ENCODE measurements at places on chromosomes 5 and 9.

DNA sequence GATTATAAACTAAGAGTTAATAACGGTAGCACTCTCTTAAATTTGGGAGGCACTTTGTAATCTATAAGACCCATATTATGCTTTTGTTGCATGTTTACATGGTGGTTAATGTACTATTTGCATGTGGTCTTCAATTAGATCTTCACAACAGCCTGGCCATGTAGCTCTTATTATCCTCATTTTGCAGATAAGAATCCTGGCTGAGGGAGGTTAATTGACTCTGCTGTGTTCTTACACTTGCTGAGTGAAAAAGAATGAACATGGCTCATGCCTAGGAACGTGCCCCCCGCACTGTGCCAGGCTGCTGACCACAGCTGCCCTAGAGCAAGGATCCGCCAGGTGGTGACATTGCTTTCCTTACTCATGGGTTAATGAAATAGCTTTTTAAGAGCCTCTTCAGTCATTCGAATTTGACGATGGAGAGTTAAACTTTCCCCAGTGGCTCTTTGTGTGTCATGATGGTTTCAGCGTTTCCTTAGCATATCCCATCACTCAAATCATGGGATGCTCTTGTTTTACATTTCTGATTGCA, 97.9 kb downstream of the CDH6 start:
- DNase-seq: no peak

DNA sequence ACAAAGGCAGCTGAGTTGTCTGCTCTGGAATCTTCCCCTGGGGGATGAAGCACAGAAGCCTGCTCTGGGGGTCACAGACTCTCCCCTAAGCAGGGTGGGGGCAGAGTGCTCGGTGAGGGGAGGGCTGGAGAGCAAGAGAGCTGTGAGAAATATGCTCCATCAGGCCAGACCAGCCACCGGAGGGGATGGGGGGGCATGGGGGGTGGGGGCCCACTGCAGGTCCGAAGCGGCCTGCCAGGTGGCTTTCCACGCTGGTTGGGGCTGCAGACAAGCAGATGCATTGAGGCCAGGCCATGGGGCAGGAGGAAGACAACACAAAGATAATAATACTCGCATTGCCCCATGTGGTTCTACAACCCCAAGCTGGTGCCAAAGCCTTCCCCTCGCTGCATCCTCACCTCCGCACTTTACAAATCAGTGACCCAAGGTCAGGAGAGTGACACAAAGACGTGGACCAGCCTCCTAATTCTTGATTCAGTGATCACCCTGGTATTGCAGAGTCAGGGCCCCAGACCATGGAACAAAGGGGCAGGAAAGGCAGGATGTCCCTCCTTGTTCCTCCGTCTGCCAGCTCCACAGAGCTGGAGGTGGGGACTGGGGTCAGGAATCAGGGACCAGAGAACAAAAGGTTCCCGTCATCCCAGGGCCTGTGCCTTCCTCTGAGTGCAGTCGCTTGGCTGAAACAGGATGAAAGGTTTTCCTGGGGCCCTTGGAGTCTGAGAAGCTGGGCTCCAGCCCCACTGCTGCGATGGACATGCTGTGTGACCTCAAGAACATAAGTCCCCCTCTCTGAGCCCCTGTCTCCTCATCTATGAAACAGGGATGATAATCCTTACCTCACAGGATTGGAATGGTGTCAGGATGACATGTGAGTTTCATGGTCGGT, 37.2 kb upstream of the GABRP start:
- no peak for DNase-seq

- DNase-seq: peak; percentile 18
Measured at GRCh38 chr5:178778919-178779318, 48.5 kb upstream of the ZNF354A start.

DNA sequence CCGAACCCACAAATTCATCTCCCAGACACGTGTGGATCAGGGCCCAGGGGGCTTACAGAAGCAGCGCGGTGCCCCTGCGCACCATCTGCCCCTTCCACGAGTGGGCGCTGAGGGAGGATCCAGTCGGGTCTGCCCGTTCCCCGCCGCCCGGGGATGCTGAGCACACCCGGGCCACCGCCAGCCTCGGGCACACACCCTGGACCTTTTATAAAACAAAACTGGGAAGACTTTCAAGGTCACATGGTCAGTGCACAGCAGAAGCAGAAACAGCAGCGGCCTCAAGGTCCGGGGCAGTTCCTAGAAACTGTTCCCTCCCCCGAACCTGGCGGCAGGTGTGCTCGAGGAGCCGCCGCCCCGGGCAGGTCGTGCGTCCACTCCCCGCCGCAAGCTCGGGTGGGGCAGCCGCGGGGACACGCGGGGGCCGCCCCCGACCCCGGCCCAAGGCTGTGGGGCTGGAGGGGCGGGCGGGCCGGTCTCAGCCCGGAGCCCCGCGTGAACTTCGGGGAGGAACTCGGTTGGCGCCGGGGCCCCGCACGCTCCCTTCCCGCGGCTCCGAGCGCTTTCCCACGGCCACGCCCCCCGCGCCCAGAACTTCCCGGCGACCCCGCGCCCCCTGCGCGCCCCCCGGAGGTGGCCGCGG, 633 bp upstream of the PPP1R26 start:
- peak; percentile 50 for DNase-seq

DNA sequence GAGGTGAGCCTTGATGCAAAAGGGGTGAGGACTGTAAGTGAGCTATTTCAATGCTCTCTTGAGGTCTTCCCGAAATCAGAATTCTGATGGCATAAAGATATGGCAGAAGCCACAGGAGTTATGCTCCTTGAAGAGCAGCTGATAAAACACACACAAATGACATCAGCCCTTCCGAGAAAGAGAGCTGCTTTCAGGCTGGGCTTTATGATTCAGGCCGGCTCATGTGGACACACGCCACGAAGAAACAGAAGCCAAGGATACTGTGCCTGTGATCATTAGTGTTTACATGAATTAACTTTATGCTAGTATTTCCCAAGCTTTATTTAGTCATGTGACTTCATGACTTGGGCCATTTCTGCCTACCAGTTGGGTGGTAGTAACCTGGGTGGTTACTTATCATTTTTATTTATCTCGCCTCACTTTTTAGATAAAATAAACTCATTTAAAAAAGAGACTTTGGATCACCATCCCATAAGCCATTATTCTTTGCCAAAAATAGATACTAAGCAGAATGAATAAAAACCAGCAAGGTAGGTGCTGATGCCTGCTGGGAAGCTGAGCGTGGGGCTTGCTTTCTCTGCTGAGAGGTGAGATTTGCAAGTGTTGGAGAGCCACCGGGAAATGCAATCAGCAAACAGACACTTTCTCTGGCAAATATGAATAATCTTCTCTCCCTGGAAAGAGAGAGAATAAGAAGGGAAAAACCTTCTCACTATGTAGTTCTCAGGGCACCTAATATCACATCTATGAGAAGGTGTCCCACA, 73.0 kb upstream of the SLC25A51 start:
- DNase-seq: peak; percentile 7

DNA sequence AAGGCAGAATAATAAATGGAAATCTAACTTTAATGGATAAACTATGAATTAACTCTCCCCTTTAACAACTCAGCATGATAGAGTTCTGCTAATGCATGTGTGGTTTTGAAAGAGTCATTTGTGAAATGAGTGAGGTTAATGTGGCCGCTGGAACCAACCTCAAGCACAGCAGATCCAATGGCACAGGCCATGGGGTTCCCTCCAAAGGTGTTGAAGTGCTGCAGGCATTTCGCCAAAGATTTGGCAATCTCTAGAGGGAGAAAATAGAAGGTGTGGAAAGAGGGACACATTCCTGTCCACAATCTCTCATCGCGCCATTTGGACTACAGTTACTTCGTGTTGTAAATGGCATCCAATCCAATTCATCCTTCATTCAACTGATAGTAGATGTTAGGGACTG, 35.0 kb downstream of the AGXT2 start:
- no peak for DNase-seq

- no peak for DNase-seq
Measured at GRCh38 chr9:5543875-5544702, 33.8 kb downstream of the PDCD1LG2 start.

DNA sequence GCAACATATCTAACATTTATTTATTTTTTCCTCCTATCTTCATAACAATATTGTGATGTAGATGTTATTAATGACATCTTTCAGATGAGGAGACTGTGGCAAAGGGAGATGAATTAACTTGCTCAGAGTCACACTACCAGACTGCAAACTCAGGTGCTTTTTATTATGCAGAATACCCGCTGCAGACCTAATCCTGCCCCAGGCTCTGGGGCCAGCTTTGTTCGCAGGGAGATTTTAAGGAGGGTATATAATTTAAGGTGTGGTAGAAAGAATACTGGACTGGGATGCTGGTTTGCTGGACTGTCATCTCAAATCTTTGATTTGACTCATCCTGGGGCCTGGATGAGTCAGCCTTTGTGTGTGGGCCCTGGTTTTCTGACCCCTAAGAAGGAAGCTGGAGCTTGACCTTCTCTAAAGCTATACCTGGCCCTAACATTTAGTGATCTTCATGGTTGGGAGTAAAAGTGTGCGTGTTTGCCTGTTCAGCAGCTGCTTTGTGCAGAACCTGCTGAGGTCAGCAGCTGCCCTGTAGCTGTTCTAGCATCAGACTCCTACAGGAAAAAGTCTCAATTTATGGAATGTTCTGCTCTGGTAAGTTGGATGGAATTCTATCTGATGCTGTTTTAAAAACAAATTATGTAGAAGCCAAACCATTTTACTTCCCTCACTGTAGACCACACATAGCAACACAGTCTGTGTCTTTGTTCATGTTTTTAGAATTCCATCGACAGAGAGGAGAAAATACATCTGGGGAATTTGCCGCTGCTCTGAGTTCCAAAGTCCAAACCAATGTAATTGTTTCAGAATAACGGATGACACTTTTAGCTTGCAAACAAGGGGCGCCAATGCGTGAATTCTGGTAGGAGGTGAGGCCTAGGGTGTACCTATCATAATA, 4.5 kb downstream of the SLC36A1 start:
- DNase-seq: no peak

GRCh38 chr9:128927731-128928411, 7.1 kb downstream of the PHYHD1 start:
- DNase-seq: peak; percentile 29

DNA sequence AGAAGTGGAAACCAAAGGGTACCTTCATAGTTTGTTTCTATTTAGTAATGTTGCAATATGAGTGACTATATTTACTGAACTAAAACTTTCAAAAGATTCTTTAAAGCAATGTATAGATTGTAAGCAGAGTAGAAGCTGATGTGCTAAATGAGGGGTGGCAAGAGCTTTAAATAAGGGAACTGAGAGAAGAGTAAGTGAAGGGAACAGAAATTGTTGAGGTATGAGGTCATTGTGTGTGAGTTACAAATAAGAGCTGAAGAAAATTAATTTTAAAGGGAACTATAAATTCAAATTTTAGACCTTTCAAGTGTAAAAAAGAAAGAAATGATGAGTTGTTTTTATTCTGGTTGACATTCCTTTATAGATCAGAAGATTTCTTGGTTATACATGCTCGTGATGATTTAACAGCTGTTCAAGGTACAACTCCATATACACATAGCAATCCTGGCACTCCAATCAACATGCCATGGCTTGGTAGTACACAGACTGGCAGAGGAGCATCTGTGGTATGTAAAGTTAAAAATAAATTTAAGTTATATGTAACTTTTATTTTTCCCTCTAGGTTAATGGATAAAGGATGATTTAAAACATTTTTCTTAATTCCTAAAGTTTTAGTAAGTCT, 135.1 kb upstream of the TNFAIP8 start:
- no peak for DNase-seq

DNA sequence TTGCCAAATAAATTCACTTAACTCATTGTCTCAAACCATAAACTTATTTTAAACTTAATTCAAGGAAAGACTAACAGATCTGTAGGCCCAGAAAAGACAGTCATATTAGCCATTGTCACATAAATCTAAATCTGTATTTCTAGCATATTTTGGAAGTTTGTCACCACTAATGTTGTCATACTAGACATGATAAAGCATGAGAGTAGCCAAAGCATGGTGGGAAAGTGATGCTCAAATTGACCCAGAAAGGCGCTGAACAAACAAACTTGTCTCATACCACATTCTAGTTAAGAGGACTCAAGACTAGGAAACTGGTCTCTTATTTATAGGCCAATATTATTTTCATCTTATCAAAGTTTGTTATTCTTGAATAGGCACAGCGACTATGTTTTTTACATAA, 99.4 kb downstream of the VCAN start:
- no peak for DNase-seq

Measured in NCI-H1417 (cell line).